ENCODE measurements at places on chromosomes 5 and 9.

GRCh38 chr5:55004729-55005128 lies 19.3 kb upstream of the GZMK start:
- DNase-seq: no peak

GRCh38 chr9:82456642-82457041 lies 468.1 kb downstream of the SPATA31D1 start:
- no peak for DNase-seq

DNA sequence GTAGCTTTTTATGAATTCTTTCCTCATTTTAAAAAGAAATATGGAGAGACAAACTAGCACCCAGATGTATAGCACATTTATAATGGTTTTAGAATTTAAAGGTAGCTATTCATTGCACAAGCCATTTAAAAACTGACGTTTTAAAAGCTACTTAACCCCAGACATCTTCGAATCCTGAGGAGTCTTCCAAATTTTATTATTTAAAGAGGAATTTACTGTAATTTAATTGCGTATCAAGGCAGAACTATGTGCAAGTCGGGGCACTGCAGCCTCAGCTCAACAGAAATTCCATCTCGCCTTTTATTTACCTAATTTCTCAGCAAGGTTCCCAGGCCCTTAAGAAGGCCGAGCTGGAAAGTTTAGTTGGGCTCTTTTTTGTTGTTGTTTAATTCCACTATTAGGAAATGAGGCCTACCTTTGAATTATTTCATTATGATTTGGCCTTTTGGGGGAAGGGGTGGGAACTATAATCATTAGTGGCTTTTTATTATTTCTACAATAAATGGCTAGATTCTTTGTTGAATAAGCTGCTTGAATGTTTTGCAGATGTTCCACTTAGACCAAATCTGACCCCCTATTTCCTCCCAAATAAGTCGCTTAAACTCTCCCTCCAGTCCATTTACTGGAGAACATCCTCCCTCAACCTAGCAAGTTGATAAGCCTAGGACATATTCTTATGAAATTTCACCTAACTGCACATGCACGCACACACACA lies 20.2 kb downstream of the NR2F1 start:
- DNase-seq: no peak

DNA sequence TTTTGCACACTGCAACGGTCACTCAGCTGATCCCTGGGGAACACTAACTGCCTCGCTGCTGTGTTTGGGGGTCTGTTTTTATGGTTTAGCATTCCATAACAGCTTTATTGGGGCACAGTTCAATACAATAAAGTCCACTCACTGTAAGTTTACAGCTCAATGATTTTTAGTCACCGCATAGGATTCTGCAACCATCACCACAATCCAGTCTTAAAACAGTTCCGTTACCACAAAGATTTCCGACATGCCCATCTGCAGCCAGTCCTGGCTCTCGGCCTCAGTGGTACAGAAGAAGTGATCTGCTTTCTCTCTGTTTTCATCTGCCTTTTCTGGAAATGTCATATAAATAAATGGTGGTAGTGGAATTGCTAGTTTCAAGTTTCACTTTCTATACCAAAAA lies 23.6 kb downstream of the OR2V2 start:
- DNase-seq: no peak

DNA sequence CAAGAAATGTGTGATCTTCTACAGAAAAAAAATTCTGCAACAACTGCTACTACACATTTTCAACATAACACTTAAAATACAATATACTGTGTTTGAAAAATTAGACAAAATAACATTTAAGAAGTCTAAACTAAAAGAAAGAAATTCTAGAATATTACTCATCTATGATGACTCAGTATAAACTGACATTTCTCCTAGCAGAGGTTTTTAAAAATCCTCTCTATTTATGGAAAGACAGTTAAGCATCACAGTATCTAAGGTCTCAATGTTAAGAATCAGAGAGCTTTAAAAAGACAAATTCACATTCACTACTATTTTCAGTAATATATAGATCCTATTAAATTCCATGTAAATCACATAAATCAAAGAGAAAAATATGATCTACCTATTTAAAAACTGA lies 61.3 kb downstream of the NR2F1-AS1 start:
- no peak for DNase-seq

DNA sequence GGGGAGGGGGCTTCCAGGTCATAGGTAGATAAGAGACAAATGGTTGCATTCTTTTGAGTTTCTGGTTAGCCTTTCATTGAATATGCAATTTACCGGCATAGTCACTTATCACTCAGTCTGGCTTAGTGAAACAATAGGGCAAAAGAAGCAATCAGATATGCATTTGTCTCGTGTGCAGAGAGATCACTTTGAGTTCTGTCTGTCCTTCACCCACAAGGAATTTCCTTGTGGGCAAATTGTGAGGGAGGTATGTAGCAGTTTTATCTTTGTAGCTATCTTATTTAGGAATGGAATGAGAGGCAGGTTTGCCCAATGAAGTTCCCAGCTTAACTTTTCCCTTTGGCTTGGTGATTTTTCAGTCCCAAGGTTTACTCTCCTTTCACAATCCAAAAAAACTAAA lies 116.1 kb downstream of the TUSC1 start:
- DNase-seq: no peak

DNA sequence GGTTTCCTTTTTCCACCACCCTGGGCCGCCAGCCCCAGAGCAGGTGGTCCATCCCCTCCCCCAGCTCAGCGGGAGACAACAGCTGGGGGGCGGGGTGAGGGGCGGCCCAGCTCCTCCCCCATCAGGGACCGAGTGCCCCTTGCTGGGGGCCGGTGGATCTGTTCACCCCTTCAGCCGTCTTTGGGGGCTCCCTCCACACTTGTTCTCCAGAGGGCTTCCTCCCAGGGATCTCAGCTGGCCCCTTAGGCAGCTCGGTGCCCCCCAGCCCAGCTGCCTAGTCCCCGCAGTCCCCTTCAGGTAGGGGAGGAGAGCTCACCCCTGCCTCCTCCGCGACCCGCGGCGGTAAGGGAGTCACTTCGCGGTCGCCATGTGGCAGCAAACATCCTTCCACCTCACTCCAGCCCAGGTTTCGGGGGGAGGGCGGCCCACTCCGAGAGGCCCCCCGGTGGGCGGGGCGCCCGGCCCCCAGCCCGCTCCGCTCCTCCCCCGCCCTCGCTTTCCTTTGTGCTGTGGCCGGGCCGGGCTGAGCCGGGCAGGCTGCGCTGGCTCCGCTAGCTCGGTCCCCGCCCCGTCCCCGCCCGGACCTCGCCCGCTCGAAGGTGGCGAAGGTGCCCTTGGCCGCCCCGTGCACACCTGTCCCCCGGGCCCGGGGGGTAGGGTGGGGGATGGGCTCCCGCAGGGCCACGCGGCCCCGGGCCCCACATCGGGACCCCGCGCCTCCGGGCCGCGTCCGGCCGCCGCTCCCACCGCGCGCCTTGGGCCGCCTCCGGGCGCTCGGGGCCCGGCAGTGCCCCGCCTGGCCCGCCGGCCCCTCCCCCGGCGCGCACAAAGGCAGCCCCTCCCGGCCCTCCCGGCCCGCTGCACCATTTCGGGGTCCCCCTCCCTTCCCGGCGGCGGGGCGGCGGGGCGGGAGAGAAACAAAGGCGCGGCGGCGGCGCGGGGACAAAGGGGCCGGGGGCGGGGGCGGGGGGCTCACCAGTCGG lies 683 bp downstream of the DBN1 start:
- peak; percentile 54 for DNase-seq

- DNase-seq: no peak
Measured at GRCh38 chr5:145221416-145221815, 613.7 kb downstream of the PRELID2 start.

DNA sequence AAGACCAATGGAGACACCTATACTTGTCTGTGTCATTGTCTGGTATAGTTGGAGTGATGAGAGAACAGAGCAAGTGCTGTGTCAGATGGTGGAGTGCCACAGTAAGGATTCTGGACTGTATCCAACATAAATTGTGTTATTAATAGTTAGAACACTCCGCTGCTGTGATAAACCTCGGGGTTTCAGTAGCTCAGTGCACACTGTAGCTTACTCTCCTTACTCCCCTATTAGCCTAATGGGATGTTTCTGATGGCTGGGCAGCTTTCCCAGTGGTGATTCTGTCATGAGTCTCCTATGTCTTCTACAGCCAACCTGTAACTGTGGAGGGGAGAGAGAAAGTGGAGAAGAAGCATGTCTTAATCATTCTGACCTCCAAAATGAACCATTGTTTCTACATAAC lies 127.6 kb upstream of the PTCH1 start:
- DNase-seq: no peak

- DNase-seq: no peak
Measured at GRCh38 chr5:41270423-41271251, 57.3 kb upstream of the C6 start.

- DNase-seq: no peak
Measured at GRCh38 chr5:102722931-102723330, 32.2 kb upstream of the PAM start.

GRCh38 chr5:179431221-179431824 lies 86.1 kb upstream of the ADAMTS2 start:
- no peak for DNase-seq

GRCh38 chr5:135508496-135509005 lies 27.2 kb downstream of the NEUROG1 start:
- DNase-seq: no peak

GRCh38 chr5:108557686-108558085 lies 175.8 kb upstream of the FBXL17 start:
- no peak for DNase-seq

GRCh38 chr5:34011536-34011935 lies 3.7 kb upstream of the AMACR start:
- no peak for DNase-seq

GRCh38 chr9:99563364-99563763 lies 258.3 kb upstream of the NR4A3 start:
- DNase-seq: no peak

- DNase-seq: no peak
Measured at GRCh38 chr5:40879163-40879942, 29.9 kb upstream of the C7 start.

DNA sequence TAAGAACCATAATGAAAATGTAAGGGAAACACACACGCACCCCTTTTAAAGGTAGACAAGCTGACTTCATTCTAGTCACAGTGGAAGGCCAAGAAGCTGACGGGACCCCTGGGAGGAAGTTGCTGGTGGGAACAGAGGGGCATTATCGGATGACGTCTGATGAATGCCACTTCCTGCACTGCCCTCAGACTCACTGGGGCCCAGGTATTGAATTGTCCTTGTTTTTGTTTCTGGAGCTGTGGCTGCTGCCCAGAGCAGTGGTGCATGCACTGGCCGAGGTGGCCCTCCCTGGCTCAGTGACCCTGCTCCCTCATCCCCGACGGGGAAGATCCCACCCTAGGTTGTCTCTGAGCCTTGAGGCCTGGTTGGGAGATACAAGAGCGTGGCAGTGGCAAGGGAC lies 15.3 kb upstream of the RPL26L1 start:
- no peak for DNase-seq

DNA sequence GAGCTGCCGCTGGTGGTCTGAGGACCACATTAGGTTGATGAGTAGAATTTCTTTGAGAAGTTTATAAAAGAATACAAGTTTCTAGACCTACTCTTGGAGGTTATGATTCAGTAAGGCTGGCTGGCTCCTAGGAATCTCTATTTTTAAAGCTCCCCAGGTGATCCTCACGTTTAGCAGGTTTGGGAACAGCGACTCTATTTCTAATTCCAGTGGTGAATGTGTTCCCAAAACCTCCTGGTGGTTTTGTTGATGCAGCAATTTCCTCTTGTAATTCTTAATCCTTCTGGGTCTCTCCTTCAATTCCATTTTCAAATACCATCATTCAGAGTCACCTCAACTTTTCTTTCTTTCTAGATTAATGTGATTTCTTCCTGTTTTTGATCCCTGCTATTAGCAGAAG lies 215.9 kb upstream of the RFX3 start:
- no peak for DNase-seq

GRCh38 chr9:105168870-105169319 lies 75.6 kb upstream of the SLC44A1 start:
- DNase-seq: no peak

DNA sequence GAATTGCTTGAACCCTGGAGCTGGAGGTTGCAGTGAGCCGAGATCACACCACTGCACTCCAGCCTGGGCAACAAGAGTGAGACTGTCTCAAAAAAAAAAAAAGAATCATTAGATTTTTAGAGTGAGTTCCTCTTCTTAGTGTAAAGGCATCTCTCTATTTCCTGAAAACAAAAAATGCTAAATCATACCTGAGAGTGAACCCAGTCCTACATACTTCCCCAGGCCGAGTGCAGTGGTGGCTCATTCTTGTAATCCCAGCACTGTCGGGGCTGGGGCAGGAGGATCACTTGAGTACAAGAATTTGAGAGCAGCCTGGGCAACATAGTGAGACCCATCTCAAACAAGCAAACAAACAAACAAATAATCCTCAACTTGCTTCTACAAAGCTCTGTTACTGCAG lies 38.2 kb upstream of the LPAR1 start:
- no peak for DNase-seq

DNA sequence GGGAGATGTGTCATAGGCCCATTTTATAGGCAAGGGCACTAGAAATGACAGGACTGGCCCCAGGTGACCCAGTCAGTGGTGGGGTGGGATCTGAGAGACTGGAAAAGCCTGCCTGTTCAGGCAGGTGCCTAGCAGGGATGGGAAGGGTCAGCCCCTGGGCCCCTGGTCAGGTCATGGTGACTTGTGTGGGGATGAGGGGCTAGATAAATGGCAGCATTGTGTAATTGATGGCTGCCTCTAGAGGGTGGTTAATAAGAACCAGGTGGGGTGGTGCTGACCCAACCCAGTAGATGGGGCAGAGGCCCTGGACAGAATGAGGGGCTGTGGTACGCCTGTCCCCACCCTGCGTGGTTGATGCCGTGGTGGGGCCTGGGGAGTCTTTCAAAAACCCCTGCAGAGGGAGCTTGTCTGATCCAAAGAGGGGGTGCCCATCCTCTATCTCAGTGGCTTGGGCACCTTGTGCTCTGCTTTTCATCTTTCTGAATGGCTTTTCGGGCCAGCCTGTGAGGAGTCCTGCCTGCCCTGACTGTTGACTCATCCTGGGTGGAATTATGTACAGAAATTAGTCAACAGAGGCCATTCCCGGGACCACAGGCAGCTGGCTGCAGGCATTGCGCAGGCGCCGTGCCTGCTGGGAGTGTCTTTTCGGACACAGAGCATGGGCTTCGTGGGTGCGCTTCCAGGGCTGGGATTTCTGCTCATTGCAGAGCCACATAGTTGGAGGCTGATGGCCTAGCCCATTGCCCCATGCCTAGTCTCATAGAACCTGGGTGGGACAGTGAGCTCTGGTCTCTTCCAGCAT lies 93.6 kb upstream of the PITX1 start:
- no peak for DNase-seq

GRCh38 chr9:121299467-121300282 lies 31.7 kb downstream of the GSN start:
- no peak for DNase-seq

- no peak for DNase-seq
Measured at GRCh38 chr5:82419559-82420332, 141.6 kb upstream of the RPS23 start.

DNA sequence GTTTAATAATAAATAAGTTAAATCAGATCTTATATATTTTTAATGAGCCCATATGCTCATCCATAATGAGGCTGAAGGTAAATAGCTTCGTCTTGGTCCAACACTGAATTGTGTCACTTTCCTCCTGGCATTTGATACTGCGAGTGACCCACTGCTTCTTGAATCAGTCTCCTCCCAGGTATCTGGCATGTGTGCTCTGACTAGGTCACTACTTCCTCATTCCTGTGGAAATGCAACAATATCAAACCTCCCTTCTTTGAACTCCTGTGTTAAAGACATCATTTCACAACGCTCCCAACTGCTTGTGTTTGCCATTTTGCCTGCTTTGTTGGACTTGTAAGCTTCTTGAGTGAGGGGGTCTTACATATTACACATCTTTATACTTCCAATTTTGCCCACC lies 157.7 kb downstream of the SLC24A2 start:
- DNase-seq: no peak

- no peak for DNase-seq
Measured at GRCh38 chr5:44495280-44495679, 106.1 kb upstream of the FGF10 start.

- no peak for DNase-seq
Measured at GRCh38 chr9:130590305-130590704, 10.9 kb downstream of the FUBP3 start.

Measured in activated CD4-positive, alpha-beta memory T cell treated with anti-CD3 and anti-CD28 coated beads, Interleukin-2, amount 10 ng/mL, durations not matched to agents 7 days and 5 days (primary cell).